ENCODE measurements at places on chromosomes 12 and 14.

DNA sequence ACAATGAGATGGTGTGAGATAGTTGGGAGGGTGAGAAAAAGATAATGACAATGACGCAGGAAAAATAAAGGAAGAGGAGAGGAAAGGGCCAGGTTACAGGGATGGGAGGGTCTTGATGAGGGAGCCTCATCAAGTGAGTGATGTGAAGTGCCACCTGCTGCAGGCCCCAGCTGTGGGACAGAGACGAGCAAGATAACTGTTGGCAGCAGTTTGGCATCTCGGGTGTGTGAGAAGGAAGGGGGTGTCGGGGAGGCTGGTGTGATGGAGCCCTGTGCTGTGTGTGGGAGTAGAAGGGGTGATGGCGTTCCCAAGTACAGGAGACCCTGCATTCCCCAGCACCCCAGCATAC is 11.4 kb upstream of the TAC3 start:
- no peak for DNase-seq

DNA sequence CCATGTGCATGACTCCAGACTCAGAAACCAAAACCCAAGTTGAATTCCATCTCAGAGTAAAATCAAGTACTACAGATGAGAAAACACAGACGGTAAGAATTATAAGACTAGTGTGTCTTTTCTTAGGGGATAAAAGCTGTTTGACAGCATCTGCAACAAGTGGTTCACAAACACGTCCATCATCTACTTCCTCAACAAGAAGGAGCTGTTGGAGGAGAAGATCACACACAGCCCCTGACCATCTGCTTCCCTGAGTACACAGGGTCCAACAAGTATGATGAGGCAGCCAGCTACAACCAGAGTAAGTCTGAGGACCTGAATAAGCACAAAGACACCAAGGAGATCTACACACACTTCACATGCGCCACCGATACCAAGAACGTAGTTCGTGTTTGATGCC is 110.7 kb upstream of the ATF7IP start:
- no peak for DNase-seq

- DNase-seq: no peak
Observed at GRCh38 chr12:102521662-102522277, 41.4 kb upstream of the IGF1 start.

DNA sequence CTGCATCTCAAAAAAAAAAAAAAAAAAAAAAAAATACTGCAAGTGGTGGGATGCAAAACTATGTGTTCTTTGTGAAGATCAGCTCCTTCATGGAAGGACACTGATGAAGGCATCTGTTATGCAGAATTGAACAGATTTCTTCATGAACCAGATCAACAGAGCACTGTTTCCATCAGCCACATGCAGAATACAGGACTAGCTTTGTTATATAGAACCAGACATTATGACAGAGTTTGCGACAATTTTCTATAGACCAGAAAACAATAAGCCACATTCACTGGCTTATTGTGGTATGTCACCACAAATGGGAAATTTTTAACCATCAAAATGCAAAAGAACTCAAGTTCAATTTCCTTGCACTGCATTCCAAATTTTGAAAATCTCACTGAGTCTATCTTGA is 34.7 kb downstream of the CIT start:
- no peak for DNase-seq

DNA sequence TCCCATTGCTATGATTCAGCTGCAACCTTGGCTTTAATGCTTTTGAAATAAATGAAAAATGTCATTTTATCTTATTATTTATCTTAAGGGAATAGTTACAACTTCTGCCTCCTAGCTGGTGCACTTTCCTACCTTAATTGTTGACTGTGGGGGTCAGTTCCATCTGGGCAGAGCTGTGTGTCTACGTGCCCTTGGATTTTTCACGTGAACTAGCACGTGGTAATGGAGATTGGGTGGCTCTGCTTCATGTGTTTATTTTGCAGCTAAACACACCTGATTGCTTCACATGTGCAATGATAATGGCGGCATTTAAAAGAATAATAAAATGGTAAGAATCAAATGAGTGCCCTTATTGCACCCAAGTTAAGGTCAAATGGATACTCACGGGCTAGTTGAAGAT is 10.6 kb upstream of the PELI2 start:
- no peak for DNase-seq

- DNase-seq: no peak
Observed at GRCh38 chr14:105617201-105617777, 90.9 kb downstream of the TMEM121 start.

- DNase-seq: no peak
Observed at GRCh38 chr14:77763316-77763715, 2.4 kb upstream of the SNW1 start.

- DNase-seq: no peak
Observed at GRCh38 chr12:132460571-132460970, 29.4 kb upstream of the FBRSL1 start.

- DNase-seq: no peak
Observed at GRCh38 chr14:22981876-22982476, 375 bp downstream of the AJUBA start.

- no peak for DNase-seq
Observed at GRCh38 chr14:50808053-50808452, 22.9 kb downstream of the NIN start.

GRCh38 chr14:20460458-20461224 is 593 bp downstream of the PIP4P1 start:
- DNase-seq: peak; percentile 11

- no peak for DNase-seq
Observed at GRCh38 chr14:63178912-63179311, 25.3 kb upstream of the RHOJ start.

GRCh38 chr12:6373022-6373787 is 2.2 kb downstream of the SCNN1A start:
- DNase-seq: no peak

GRCh38 chr12:4153343-4153892 is 120.1 kb upstream of the CCND2 start:
- DNase-seq: peak; percentile 67

DNA sequence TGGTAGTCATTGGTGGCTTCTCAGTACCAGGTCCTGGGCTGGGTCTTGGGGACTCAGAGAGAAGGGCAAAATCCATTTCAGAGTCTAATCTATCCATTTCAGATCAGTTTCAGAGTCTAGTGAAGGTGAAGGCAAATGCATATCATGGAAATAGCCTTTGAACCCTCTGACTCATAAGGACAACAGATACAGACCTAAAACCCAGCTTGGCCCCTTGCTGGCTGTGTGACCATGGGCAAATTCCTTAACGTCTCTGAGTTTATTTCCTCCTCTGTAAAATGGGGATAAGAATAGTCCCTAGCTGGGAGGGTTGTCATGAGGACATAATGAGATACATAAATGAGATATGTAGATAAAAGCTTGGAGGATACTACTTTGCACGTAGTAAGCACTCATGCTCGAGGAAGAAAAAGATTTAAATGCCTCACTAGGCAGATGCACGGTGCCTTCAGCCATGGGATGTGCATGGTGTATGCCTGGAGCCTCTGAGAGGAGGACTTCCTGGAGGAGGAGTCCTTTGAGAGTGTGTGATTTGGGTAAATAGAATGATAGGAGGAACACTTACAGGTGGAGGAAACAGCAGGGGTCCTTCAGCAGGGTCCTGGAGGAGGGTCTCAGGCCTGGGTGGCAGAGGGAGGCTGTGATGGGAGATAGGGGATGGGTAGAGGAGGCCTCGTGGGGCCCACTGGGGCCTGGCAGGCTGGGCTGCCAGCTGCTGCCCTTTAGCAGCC is 8.0 kb downstream of the DTX1 start:
- no peak for DNase-seq

GRCh38 chr12:460261-461230 is 807 bp downstream of the B4GALNT3 start:
- no peak for DNase-seq
